Right kidney (tissue), 9 donors: ENCODE measurements at places on chromosomes 3 and 15.

DNA sequence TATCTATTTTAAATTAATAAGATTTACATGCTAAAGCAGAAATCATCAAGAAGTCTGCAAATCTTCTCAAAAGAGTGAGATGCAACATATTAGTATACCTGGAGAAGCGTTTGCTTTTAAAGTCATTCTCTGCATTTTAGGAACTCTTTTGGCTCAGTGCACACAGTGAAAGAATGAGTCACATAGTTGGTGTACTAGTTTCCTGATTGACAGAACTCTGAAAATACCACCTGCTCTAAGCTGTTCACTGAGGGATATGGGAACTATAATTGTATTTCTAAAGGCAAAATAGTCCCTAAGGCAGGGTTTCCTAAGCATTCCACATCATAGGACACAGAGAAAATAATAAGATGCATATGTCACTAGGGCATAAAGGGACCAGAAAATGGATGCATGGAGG, 838.5 kb downstream of the DIPK2A start:
- DNase-seq, result no peak

- no peak for DNase-seq
These were observed 60.8 kb downstream of the TRAT1 start for GRCh38 chr3:108883373-108883772.

- DNase-seq, result no peak
These were observed 7.7 kb upstream of the ACTC1 start for GRCh38 chr15:34802803-34803750.

DNA sequence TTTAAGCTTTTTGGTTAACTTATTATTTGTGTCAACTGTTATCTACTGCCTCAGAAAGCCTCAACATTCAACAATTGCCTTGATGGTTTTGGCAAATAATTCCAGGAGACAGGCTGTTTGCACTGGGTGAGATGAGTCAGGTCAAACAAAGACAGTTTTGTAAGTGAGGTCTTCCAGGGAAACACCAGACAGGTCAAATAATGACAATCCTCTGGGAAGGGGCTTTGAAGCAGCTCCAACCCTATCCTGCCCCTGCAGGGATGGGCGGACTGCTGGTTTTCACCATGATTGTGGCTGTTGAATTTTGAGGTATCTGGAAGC, 79.4 kb upstream of the PRR23E start:
- no peak for DNase-seq

- DNase-seq, result no peak
These were observed 209.2 kb upstream of the NR2F2 start for GRCh38 chr15:96121086-96121920.

DNA sequence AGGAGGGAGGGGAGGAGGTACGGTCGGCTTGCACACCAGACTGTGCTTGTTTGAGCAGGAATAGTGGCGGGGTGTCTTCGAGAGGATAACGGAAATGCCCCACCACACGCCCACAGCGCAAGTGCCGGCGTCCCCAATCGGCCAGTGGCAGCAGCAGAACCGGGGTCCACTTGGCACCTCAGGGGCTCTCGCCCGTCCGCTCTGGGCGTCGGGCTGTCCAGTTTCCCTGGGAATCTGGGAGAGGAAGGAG, 53.7 kb downstream of the CCDC54 start:
- no peak for DNase-seq

GRCh38 chr3:59839810-59840515, 790.1 kb upstream of the CFAP20DC start:
- DNase-seq, result no peak

- no peak for DNase-seq
These were observed 71.5 kb upstream of the BFSP2 start for GRCh38 chr3:133328373-133328772.

GRCh38 chr3:166554023-166554422, 716.8 kb upstream of the BCHE start:
- no peak for DNase-seq

GRCh38 chr15:27608248-27608647, 490.9 kb downstream of the OCA2 start:
- no peak for DNase-seq

DNA sequence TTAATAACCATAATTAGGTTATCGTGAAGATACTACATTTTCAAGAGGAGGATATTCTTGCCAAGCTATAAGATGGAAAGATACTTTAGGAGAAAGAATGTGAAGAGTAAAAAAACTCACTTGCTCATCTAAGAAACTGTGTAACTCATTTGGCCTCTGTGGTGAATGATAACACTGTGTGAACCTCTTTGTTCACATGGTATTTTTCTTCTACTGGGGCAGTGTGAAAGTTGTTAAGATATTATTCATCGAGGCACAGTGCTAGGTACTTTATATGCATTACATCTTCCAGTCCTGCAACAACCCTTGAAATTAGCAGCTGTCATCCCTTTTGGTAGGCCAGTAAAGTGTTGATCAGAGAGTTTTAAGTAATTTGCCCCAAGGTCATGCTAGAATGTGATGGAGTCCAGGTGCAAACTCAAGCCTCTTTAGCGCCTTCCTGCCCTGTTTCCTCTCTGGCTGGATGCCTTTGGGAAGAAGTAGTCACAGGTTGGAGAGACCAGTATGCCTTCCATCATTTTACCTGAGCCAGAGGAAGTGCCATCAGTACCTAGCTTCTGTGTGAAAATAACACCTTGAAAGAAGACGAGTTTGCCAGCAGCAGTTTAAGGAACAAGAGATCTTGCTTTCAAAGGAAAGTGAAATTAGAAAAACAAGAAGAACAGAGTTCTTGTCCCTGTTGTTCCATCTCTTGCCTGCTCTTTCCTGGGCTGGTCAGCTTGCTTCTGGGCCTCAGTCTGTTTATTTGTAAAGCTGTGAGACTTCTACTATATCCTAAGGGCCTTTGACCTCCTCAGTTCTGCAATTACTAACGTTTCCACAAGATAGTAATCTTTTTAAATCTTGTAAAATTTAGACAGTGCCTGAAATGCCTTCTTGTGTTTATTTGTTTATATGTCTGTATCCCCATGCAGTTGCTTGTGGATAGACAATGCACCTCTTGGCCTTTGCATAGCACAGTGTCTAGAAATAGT, 179.3 kb downstream of the FNDC3B start:
- no peak for DNase-seq

GRCh38 chr3:83033133-83033532, 1271.7 kb upstream of the GBE1 start:
- no peak for DNase-seq

DNA sequence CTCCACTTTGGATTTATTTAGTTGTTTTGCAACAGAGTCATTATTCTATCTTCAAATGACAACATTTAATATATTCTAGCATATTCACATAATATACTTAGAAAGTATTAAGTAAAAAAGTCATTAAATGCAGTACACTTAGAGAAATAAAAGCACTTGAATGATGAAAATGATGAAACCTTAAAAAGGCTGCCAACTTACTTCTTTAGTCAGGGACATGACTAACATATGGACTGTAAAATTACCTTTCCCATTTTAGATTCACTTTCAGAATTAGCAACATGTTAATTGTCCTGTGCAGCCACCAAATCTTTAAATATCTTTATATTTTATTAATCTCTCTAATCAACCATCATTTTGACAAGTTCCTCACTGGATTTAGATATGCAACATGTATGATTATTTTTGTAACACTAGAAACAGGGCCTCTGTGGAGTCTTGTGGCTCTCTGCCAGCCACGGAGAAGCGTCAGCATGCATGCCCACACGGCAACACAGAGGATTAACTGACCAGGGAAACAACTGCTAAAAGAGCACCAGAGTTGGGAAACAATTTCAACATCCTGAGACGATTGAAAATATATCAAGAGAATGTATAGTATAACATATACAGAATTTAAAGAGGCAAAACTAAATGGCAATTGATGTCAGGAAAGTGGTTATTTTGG, 95.7 kb downstream of the ANO10 start:
- DNase-seq, result no peak

DNA sequence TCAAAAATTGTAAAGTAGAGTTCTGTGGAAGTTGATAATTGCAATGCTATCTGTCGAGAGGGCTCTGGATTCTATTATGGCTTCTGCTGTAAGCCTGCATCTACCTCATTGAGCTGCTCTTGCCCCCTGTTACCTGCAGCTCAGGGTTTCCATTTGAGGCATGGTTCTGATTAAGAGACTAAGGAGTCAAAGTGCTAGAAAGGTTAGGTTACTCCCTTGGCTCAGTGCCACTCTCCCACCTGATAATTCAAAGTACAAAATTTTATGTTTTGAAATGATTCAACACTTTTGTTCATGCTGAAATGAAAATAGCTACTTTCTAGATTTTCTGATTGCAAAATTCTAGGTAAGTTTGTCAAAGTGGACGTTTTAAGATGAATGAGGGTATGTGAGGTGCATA, 220.5 kb upstream of the SATB1 start:
- no peak for DNase-seq

- DNase-seq, result peak; percentile 65
These were observed 30.0 kb upstream of the NR2E3 start for GRCh38 chr15:71780115-71780976.

DNA sequence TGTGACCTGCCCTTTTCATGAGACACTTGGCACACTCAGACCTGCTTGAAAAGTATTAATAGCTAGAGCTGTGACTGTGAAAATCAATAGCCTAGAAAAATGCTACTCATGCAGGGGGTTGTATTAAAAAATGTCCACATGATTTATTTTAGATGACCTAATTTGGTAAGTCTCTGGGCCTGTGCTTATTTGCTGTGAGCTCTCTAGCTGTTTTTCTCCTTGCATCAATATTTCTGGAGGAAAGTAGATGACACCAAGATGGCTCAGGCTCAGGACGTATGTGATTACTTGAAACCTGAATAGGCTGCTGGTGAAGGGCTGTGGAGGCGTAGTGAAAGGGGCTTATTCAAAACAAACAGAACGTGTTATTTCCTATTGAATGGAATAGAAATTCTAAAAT, 29.5 kb downstream of the KCNAB1 start:
- DNase-seq, result no peak

- no peak for DNase-seq
These were observed 31.6 kb downstream of the SCAP start for GRCh38 chr3:47444103-47444502.

GRCh38 chr15:94703596-94703995, 472.2 kb downstream of the MCTP2 start:
- no peak for DNase-seq

DNA sequence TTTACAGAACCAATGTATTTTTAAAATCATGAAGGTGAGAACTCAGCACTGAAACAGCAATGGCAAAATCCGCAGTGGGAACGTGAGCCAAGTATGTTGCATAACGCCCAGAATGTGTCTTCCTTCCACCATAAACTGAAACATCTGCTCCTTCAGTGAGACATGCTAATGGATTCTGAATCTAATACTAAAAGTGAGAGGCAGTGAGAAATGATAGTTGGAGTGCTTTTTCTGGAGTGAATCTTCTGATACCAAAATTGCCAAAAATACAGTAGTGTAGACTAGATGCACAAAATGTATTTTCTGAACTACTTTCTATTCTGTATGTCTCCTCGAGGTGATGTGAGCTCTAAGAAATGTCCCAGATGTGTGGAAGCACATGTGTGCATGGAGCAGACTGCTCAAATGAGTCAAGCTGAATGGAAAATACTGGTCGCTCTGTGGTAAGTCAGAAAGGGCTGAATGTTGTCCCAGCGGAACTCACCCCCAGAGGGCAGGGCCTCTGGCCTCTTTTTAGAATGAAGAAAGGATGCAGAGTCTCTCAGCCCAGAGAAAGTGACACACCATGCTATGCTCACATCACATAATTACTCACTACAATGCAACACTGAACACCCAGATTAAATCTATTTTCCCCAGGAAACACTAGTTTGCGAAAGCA, 73.0 kb downstream of the ATP10A start:
- DNase-seq, result no peak

- DNase-seq, result no peak
These were observed 108.5 kb downstream of the ZIC4 start for GRCh38 chr3:147297761-147298350.

DNA sequence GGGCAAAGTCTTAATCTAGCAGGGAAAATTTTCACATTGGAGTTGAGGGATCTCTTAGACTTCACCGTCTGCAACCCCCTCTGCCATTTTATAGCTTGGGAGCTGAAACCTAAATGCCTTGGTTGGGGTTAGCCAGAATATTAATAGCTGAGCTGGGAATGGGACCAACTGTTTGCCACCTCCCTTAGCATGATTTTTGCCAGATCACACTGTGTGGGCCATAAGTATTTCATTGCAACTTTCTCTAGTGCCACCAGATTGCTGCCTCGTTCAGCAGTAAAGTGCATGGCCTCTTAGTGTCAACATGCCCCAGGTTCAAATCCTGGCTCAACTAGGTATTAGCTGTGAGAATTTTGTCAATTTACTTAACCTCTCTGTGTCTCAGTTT, 55.9 kb upstream of the ABHD17C start:
- no peak for DNase-seq

DNA sequence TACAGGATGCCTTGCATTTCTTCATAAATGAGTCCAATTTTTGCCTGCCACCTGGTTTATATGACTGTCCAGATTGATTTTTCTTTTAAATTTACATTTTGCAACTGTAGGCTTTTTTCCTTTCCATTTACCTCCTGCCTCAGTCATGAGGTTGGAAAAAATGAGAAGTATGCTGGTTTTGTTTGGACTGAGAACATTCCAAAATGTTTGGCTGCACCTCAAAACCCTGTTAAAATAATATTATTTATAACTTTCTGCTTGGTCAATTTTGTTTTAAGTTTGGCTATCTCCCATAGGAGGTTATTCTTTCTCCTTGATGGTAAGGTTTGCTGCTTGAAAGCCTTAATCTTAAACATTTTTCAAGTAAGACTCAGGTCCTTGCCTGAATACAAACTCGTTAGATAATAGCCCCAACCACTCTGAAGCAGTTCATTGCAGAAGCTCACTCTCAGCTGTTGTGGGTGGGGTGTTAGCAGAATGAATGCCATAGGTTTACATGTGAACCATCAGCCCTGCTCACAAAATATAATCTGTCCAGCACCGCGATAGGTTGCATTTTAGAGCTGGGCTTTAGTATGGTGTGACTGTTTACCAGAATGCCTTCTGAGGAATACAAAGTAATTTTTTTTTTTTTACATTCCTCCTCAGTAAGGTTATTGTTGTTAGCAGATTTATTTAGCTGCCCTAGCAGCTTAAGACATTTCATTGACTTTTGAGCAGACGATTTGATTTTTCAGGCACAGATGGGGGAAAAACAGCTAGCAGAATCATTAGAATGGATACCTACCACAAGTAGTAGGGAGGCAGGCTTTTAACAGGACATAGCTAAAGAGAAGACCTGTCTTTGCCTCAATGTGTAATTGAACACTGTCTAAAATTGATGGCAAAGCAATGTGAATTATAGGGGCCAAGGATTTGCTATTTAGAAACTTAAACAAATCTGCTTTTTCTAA, 630.8 kb upstream of the KCNMB2 start:
- peak; percentile 17 for DNase-seq

DNA sequence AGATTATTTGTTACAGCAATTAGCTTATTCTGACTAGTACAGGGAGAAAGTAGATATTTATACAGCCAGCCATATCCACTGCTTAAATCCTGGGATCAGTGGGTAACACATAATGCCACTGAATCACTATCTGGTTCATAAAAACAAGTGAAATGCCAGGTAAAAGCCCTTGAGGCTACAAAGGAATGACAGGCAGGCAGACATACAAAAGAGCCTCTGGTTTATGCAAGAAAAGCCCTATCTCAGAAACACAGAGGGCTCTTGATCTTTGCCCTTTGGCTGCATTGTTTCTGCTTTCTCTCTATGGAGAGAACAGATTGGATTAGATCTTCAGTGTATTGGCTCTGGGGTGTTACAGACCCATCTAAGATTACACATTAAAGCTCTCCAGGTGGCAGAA, 115.4 kb upstream of the GADL1 start:
- DNase-seq, result no peak
